ENCODE measurements at places on chromosomes 1 and 21.
A peak's percentile ranks its signal among the peaks of the same experiment; 100 is the strongest.

DNA sequence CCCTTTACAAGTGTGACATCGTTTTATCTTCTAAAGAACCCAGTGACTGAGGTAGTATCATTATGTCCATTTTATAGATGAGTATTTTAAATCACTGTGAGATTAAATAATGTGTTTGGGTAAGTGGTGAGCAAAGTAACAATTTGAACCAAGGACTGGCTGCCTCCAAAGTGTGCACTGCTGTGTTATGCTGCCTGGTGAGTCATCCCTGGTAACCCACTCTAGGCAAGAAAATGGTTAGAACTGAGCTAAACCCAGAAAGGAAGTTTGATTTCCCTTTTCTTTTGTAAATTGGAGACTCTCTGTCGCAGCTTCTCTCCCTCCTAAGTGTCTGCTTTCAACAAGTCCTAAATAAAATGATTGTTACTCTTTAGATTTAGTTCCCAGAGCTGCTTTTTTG is 342.8 kb upstream of the KAZN start:
- peak; percentile 36 for DNase-seq

GRCh38 chr1:6027591-6027990 is 18.1 kb upstream of the KCNAB2 start:
- DNase-seq, result peak; percentile 63

DNA sequence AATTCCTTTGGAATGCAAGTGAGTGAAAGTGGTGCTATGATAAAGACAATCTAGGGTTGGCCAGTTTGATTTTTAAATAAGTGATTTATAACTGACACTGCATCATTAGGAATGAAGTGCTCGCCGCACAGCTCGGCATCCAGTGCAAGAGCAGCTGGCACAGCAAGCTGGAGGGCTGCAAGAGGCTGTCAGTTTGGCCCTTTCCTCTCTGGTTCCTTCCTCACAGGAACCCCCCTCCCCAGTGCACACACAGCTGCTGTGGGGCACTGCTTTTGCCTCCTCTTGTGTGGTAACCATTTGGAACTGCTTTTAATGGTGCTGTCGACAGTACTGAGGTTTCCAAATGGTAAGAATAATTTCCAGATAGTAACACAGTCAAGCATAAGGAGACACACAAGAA is 10.4 kb upstream of the BCAR3 start:
- peak; percentile 19 for DNase-seq

- DNase-seq, result no peak
Observed at GRCh38 chr1:16406868-16407267, 30.4 kb downstream of the SPATA21 start.

GRCh38 chr1:50978852-50979781 is 9.1 kb downstream of the CDKN2C start:
- no peak for DNase-seq

- DNase-seq, result peak; percentile 15
Observed at GRCh38 chr1:151993734-151994496, at the start of gene S100A10. Gene S100A10 (minus strand): TSS chr1:151993859. CDS start chr1:151986230, 7,629 bp downstream.

- DNase-seq, result peak; percentile 67
Observed at GRCh38 chr1:114082867-114083585, 70.6 kb downstream of the SYT6 start.

- no peak for DNase-seq
Observed at GRCh38 chr1:21066356-21067012, 110.2 kb downstream of the EIF4G3 start.

- DNase-seq, result peak; percentile 27
Observed at GRCh38 chr1:192940658-192941057, 118.5 kb downstream of the UCHL5 start.

DNA sequence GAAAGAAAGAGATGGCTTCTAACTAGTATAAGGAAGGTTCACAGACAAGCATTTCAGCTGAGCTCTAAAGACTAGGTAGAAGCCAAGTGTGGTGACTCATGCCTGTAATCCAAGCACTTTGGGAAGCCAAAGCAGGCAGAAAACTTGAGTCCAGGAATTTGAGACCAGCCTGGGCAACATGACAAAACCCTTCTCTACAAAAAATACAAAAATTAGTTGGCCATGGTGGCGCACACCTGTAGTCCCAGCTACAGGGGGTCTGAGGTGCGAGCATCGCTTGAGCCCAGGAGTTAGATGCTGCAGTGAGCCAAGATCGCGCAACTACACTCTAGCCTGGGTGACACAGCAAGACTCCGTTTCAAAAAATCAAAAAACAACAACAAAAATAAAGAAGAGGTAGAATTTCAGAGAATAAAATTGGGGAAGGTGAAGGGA is 27.8 kb downstream of the FBXO42 start:
- DNase-seq, result no peak

DNA sequence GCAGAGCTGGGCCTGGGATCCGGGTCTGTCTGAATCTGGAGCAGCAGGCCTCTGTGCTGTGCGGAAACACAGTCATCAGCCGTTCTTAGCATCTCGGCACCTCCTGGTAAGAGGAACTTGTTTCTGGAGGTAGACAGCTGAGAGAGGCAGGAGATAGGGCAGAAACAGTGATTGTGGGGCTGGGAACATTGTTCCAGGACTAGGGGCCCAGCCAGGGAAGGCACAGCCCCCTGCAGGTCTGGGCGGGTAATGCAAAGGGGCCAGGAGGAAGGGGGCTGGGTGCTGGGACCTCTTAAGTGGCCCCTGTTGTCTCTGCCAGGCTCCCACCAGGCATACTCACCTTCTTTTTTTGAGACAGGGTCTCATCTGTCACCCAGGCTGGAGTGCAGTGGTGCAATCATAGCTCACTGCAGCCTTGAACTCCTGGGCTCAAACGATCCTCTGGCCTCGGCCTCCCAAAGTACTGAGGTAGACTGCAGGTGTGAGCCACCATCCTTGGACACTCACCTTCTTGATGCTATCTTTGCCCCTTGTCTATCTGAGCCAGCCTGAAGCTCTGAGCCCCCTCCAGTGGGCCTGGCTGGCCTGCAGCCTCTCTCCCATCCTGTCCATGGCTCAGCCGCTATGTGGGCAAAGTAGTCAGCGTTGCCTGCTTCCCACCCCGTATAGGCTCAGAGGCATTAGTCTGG is 134.3 kb upstream of the ZBTB40 start:
- no peak for DNase-seq

DNA sequence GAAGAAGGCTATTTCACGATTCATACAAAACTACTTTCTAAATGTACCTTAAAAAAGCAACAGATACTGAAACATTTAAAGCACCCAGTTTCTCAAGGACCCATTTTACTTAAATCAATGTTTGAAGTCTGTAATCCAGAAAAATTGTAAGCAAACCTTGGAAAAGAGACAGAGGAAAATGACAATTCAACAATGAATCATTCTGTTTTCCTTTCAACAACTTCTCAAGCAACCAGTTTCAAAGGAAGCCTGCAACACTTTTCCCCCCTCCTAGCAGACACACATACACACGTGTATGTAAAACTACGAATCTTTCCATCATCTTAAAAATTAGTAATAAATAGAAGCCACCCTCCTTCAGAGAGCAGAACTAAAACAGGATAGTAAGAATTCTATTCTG is 1.2 kb downstream of the RERE start:
- no peak for DNase-seq

DNA sequence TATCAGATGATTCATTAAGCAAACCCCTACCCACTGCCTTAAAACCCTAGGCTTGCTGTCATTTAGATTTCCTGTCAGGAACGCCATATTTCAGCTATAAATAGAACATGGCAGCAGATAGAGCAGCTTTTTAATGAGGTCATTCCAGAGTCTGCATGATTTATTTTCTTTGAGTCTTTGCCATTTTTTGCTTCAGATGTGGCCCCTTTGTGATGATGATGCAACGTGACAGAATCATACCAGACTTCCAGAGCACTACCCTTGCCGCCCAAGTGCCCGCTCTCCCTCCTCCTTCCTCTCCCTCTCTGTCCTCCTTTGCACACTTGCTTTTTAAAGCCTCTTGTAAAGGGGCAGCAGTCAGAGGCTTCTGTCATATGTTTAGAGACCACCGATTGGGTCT is 55.5 kb upstream of the TRIM67 start:
- peak; percentile 34 for DNase-seq

- DNase-seq, result no peak
Observed at GRCh38 chr21:26563856-26564503, 9.1 kb downstream of the CYYR1 start.

DNA sequence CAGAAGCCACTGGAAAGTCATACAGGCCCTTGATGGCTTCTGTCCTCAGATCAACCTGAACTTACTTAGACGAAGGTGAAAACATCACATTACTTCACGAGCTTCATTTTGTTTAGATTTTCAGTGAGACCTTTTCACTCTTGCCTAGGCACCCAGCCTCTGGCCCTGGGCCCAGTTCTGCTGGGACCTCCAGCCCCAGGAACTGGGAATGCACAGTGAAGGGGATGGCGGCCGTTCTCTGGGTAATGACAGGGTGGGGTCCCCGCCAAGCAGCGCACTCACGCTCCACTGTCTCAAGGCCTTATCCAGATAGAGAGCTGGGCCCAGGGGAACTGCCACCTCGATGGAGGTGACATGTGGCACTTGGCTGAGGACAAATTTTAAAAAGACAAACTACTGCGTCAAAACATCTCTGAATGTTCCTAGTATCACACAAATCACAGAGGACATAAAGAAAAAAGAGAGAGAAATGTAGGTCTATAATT is 54.8 kb downstream of the NPHP4 start:
- DNase-seq, result no peak

- DNase-seq, result no peak
Observed at GRCh38 chr1:116311756-116312680, 61.0 kb upstream of the ATP1A1 start.

- DNase-seq, result no peak
Observed at GRCh38 chr1:247962911-247963588, 2.0 kb upstream of the OR2AK2 start.

GRCh38 chr21:39715804-39716397 is 29.1 kb upstream of the IGSF5 start:
- no peak for DNase-seq

GRCh38 chr1:22925111-22925510 is 47.6 kb downstream of the LACTBL1 start:
- no peak for DNase-seq

DNA sequence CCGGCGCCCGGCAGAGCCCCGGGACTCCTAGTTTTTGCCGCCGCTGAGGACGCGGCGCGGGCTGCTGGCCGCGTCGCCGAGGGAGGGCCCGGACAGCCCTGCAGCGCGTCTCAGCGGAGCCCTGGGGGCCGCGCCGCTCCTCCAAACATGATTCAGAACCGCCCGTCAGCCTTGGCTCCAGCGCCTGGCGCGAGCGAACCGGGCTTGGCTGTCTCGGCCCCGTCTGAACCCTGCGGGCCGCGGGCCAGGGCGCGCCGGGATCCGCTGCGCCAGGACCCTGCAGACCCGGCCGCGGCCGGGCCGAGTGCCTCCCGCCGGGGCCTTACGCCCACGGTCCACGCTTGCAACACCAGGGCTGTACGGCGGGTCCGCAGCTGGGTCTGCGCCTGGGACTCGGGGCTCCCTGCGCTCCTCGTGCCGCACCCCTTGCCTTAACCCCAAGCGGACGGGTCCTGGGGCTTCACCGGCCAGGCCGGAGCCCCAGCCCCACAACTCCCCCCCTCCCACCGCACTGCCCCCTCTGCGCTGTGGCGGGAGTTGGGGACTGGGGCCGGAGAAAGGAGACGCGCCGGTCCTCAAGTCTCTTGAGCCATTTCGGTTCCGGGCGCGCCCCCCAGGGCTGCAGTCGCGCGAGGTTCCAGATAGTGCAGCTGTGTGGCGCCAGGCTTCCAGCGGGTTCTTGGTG is 48.4 kb upstream of the CD34 start:
- no peak for DNase-seq

- peak; percentile 42 for DNase-seq
Observed at GRCh38 chr1:6612641-6613360, 730 bp upstream of the PHF13 start.

DNA sequence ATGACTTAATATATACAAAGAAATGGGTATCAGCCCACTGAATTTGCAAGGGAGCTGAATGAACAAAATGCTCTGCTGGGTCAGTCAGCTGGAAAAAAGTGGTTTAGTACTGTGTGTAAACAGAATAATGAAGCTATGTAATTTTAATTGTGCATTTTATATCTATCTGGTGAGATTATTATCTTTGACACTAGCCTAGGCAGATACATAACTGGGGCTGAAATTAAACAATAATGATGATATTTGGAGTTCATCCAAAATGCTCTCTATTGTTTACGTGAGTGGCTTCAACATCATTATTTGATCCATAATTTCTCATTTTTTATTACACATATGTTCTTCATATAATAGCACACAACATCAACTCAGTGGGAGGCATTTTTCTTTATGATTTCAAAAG is 208.5 kb upstream of the SNX7 start:
- DNase-seq, result no peak

DNA sequence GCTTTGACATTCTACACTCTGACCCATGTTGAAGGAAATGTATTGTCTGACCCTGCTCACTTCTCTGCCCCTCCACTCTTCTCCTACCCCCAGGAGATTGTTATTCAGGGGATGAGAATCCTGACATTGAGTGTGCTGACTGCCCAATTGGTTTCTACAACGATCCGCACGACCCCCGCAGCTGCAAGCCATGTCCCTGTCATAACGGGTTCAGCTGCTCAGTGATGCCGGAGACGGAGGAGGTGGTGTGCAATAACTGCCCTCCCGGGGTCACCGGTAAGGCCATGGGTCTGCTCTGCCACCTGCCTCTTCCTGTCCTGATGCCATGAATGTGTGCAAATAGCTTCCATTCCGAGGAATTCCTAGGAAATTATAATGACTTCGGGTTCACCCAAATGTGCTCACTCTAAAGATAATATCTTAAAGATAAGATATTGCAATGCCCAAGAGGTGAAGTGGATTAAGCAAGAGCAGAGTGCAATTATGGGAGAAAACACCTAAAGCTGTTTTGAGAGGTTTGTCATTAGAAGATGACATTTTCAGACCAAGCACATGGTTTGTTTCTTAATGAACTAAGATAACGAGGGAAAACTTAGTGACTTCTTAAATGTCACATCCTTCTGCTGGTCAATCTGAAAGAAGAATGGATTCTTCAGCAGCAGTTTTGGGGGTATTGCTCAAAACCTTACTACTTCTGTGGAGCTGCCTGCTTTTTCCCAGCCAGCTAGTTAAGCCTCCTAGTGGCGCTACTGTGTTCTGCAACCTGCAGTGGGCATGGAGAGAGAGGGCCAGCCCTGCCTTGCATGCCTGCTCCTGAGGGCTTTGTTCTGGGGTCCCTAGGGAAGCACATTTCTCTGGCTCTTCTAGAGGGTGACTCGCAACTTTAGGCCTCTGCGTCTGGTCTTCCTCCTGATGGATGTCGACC is 41.6 kb downstream of the LAMC2 start:
- peak; percentile 41 for DNase-seq

DNA sequence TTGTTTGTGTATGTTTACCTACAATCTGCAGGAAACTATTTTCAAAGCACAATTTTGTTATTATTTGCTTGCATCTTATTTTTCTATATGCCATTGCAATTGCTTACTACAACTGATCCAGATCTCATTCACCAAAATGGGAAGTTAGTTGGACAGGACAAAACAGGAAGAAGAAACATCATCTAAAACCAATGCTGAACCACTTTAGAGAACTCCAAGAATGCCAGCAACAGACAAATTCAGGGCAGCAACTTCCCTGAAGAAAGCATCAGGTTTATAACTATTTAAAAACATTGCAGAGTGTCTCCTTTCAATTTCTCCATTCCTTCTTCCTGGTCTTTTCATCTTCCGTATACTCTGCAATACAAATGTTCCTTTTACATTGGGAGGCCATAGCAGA is 82.4 kb upstream of the SMYD2 start:
- DNase-seq, result peak; percentile 80

- no peak for DNase-seq
Observed at GRCh38 chr1:93730621-93731020, 49.0 kb upstream of the BCAR3 start.

Measured in MV-4-11 (cell line).